ENCODE measurements at places on chromosomes 6 and 20. TPM values are rescaled to one million over a fixed set of nuclear protein-coding genes. Genes with fewer than 3 reads are reported as not detected.

BMP6 gene
- total RNA-seq = 3.4 TPM

NR2E1 gene
- total RNA-seq = not detected

CNR1 gene
- total RNA-seq = 26.2 TPM

SCRT2 gene
- not detected for total RNA-seq

MCUR1 gene
- total RNA-seq = 22.7 TPM

ME1 gene
- total RNA-seq = 9.5 TPM

PNPLA1 gene
- not detected for total RNA-seq

DNAAF9 gene
- total RNA-seq = 29.9 TPM

DNAH8 gene
- total RNA-seq = 0.12 TPM

- peak; percentile 39 for DNase-seq
Observed at GRCh38 chr20:61886721-61887595, 178.7 kb downstream of the TAF4 start.

DNA sequence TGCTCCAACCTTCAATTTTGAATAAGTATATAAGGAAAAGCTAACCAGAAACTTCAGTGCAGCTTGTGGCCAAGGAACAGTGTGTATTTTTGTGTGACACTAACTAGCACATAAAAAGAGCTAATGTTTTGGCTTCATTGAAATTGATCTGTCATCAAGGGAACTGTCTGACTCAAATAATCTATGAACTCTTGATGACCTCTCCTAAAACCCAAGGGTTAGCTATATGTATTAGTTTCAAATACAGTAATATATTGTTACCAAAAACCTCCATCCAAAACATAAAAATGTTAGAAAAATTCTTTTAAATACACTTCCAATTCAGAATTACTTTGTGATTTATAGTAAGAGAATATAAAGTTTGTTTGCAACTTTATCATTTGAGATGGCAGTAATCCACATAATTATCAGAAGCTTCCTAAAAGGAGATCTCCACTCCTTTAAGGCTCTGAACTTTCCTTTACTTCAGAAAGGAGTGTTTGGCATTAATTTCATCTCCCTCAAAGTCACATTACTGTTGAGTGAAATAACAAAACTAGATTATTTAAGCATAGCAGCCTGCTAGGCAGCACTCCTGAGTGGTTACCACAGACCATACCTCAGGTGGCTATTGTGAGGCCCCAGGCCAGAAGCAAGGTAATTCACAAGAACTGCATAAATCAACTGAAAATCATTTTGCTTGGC, 46.3 kb upstream of the HSF2 start:
- DNase-seq = no peak

DNA sequence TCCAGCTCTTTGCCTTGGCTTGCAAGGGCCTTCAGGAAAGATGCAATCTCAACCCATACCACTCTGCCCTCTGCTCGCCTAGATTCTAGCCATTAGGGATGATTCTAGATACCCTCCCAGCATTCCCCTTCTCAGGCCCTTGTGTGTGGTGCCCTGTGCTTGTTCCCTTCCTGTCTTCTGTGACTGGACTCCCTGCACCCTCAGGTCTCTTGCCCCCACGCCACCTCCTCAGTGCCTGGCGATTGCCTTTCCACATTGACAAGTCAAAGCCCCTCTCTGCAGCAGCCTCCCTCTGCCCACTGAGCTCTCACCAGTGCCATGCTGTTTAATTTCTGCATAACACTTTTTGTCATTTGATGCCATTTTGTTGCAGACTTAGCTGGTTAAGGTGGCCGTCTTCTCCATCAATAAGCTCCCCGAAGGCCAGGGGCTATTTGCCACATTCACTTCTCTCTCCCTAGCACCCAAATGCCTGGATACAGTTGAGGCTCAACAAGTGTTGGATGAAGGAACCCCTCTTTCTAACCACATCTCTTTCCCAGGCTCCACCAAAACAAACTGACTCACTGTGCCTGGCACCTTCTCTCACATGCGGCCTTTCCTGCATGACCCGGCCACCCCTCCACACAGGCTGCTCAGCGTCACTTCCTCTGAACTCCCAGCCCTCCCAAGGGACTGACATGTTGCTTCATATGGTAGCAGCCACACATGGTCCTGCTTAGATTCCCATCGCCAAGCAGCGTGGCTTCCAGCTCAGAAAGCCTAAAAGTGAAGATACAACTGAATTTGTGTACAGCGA, 4.6 kb upstream of the TXNDC5 start:
- DNase-seq = no peak

- no peak for DNase-seq
Observed at GRCh38 chr6:15915508-15916178, 213.2 kb upstream of the MYLIP start.

- no peak for DNase-seq
Observed at GRCh38 chr20:34510575-34510974, 5.6 kb upstream of the DYNLRB1 start.

DNA sequence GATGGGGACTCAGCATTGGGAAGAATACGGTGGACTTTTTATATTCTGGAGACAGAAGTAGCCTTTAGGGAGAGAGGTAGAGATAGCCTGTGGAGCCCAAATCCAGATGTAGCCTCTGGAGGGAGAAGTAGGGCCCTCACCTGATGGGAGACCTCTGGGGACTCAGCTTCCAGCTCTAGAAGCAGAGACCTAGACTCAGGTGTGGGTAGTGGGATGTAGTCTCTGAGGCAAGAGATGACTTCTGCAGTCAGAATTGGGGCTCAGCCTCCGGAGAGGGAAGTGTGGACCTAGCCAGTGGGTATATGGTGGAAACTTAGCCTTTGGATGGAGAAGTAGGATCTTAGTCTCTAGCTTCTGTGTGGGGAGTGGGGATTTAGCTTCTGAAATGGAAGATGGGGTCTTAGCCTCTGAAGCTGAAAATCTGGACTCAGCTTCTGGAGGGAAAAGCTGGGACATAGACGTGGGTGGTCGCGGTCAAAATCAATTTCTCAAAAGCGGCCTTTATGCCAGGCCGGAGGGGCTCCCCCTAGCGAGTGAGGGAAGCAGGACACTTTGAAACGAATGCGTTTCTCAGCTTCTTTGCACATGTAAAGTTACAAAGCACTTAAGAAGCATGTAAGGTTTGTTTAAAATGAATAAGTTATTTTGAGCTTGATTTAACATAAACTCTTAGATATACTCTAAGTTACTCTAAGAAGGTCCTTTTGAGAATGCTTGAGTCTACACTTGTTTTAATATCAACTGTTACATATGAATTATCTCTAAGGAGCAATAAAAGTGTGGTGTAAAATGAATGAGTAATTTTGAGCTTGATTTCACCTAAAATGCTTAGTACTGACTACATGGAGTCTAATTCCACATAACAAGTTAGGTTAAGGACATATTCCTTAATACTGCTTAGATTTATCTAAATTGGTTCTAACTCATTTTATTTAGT, 12.9 kb upstream of the ZNF343 start:
- no peak for DNase-seq

DNA sequence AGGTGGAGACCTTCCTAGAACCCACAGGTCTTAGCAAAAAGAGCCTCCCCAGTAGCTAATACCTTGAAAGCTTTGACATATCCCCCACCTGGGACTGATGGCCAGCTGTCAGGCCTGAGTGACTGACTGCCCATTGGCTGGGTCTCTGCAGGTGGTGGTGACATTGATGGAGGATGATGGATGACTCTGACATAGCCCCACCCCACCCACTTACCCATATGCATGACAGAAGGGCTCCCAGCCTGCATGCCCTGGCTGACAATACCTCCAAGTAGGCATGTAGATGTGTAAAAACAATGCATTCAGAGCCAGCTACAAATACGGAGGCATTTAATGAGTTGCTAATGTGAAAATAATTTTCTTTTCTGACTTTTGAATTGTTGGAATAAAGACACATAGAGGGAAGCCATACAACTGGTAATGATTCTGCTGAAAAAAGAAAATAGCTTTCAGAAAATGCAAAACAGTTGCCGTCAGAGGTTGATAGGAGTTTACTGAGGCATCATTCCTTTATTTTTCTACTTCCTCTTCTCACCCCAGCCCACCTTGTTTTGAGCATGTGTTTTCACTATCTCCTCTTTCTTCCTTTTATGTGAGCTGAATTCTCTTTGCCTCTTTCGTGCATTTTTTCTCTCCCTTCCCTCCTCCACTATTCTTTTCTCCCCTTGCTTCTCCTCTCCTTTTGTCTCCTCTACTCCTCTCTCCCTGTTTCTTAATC, 70.6 kb downstream of the OLIG3 start:
- DNase-seq = no peak

GRCh38 chr6:34566830-34567546, 10.9 kb upstream of the SPDEF start:
- no peak for DNase-seq

GRCh38 chr6:33604941-33605854, 15.9 kb upstream of the ITPR3 start:
- no peak for DNase-seq

DNA sequence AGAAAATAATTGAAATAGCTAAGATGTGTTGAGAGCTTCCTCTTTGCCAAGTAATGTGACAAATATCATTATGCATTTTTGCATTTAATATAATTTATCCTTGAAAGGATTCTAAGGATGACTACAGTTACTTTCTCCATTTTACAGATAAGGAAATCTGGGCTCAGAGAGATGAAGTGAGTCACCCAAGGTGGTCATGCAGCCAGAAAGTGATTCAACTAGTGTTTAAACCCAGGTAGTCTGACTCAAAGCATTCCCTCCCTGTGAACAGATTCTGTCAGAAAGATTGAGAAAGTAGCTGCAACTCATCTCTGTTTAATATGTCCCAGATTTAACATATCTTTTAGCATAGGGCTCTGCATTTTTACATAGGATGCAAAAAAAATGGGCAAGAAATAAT, 28.1 kb downstream of the NRSN1 start:
- DNase-seq = no peak

DNA sequence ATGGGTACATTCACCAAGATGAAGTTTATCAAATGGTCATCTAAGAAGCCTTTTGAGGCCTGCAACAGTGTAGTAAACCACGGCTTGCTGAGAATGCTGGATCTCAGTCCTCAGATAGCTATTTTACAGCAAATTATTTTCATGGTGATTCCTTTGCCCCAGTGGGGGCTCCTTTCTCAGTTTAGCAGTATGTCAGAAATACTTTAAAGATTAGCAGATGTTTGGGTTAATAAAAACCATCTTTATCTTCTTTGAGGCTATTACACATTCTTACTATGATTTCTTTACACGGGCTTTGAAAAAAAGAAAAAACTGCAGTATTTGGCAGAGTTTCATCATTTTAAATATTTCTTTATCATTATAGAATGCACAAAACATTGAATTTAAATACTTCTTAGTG, 10.7 kb downstream of the MYLIP start:
- DNase-seq = no peak

- DNase-seq = no peak
Observed at GRCh38 chr6:44044154-44044539, 83.1 kb downstream of the MRPL14 start.

DNA sequence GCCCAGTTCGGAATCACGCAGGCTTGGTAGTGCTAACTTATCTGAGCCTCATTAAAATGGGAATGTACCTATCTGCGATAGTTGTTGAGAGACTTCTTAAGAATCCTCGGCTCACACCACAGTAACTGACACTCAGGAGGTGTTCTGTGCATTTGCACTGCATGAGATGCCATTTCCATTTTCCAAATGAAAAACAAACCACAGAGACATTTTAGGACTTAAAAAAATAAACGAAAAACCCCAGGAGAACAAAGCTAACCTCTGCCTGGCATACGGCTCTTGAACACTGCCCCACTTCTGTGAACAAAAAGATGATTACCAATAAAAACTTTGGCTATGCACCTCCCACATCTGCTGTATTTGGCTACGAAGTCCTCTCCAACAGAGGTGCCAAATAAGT, 37.6 kb downstream of the BEND3 start:
- no peak for DNase-seq

- DNase-seq = no peak
Observed at GRCh38 chr20:13255356-13255755, 34.3 kb downstream of the ISM1 start.

DNA sequence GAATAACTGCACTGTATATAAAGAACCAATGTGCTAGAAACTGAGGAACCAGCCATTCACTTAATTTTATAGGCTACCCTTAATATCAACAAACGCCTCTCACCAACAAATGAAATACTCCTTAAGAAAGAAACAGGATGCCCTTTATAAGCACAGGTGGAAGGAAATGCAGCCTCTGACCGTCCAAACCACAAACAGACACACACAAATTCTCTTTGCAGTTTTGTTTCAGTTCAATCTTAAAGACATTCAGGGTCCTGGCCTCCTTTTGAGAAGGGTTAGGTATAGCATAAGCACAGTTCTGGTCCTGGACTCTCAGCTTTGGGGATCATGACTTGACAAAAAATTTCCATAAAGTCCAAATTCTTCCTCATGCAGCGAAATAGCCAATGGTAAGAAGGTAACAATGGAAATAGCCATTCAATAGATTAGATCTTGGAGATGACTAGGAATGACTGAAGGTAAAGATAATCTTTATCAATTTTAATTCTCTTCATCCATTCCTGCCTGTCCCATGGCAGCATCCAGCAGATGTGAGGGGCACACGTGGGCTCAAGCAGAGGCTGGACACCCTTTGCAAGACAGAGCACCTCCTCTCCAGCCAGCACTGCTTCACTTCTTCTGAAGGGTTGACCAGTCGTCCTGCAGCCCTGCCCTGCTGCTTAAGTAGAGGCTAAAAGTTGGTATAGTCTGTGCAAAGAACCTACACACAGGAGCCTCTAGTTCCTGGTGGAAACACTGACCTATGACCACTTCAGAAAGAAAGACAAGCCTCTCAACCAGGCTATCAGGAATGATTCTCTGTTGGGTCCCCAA, 123.9 kb downstream of the CD83 start:
- no peak for DNase-seq

- DNase-seq = no peak
Observed at GRCh38 chr20:36074983-36075382, 79.6 kb upstream of the EPB41L1 start.

DNA sequence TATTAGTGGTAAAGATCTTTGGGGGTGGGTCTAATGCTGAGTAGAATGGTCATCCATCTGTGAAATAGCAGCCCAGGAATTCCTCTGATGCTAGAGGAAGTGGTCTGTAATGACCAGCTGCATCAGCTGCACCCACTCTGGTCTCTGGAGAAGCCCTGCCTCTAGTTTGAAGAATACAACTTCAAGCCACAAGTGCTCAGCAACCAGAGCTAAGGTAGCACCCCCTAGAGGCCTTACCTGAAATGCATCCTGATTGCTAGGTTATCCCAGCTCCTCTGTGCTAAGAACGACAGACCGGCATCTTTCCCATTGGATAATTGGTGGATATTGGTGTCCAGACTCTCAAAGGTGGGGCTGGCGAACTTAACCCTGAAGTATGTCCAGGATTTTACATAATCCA, 58.2 kb downstream of the DNAH8 start:
- DNase-seq = no peak

- DNase-seq = no peak
Observed at GRCh38 chr6:74631564-74631963, 574.3 kb downstream of the COL12A1 start.

DNA sequence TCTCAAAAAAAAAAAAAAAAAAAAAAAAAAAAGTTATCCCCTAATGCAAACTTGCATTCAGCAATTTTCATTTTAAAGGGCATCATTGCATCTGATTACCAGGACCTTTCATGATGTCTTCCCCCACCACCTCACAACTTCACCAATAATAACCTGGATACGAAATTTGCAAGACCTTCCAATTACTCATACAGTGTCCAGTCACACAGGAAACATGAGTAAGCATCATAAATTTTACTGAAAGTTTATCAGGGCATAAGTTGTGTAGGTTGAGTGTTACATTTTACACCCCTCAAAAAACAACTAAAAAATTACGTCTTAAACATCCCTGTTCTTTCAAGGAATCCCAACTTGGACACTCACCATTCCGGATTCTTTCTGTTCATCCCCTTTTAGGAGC, 79.1 kb upstream of the ANKEF1 start:
- DNase-seq = no peak
